ENCODE measurements at places on chromosomes 5 and 9.

DNA sequence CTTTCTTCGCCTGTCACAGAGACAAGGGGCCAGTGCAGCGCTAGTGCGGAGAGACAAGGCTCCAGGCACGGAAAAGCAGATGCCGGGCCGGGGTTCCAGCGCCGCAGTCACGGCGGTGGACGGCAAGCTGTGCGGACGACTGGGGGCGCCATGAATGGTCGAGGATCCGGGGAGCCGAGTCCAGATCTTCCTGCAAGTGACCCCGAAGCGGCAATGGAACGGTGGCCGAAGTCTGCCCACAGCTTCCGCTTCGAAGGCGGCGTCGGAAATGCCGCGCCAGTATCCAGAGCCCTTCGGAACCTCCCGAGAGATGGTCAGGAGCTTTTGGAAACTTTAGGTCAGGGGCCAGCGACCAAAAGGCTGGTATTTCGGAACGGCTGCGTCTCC lies 601 bp upstream of the FAF2 start:
- DNase-seq: no peak

GRCh38 chr5:154896562-154897165 lies 38.2 kb downstream of the CNOT8 start:
- no peak for DNase-seq

GRCh38 chr5:124981901-124982300 lies 235.5 kb upstream of the ZNF608 start:
- no peak for DNase-seq

- no peak for DNase-seq
Observed at GRCh38 chr9:13862654-13863053, 451.3 kb downstream of the NFIB start.

DNA sequence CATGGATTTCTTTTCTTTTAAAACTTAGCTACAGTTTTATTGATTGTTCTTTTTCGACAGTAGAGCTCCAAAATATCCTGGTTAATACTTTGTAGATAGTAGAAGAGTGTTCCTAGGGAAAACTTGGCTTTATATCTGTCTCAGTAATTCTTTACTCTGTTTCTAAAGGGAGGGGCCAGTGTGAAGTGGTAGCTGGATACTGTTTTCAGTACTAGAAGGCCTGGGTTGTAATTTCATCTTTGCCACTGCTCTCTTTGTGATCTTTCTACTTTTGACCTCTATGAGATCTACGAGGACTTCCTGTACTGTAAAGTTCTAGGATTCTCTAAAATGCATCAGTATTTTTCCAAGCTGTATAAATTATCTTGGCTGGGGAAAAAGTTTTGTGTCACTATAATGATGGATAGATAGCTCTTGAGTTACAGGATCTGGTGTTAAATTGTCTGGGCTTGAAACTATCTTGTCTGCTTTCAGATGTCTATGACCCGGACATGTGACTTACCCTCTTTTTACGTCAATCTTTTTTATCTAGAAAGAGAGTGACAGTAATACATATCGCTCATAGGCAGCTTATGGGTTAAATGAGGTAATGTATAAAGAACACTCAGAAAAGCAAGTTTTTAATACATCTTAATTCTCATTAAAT lies 53.6 kb downstream of the PRR16 start:
- no peak for DNase-seq

- no peak for DNase-seq
Observed at GRCh38 chr5:36045895-36046294, 20.8 kb downstream of the UGT3A2 start.

Data from activated naive CD4-positive, alpha-beta T cell treated with anti-CD3 and anti-CD28 coated beads, Interleukin-2, amount 50 U/mL, for 72 hours (primary cell).